SK-N-SH (cell line): ENCODE measurements at places on chromosomes 1 and 21.
A peak's percentile ranks its signal among the peaks of the same experiment; 100 is the strongest.

DNA sequence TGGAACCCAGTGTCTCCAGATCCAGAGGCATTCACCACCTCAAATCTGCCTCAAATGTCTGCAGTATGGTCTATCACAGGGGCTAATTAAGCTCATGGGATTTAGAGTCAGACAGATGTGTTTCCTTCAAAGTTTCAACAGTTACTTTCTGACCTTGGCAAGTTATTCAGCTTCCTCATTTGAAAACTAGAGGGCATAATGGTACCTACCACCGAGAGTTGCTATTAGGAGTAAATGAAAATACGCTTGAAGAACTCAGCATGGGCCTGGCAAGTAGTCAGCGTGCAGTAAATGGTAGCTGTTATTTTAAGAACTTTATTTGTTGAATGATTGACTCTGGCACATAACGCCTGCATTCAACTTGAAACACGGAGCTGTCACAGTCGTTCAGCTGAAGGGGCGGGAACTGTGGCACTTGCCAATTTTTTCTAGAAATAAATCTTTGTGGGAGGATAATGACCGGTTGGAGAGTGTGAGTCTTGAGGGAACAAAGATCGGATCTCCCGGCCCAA lies 1.2 kb upstream of the CAP1 start:
- peaks cover 19% of the 10 kb centered on the region for H3K4me1 ChIP-seq
- peak overlapping the region; percentile 98 for H3K4me3 ChIP-seq
- DNase-seq: no peak
- peaks cover 17% of the 10 kb centered on the region for H3K36me3 ChIP-seq
- no peaks in the 10 kb centered on the region for H3K27me3 ChIP-seq
- H3K27ac ChIP-seq: peak overlapping the region; percentile 95

DNA sequence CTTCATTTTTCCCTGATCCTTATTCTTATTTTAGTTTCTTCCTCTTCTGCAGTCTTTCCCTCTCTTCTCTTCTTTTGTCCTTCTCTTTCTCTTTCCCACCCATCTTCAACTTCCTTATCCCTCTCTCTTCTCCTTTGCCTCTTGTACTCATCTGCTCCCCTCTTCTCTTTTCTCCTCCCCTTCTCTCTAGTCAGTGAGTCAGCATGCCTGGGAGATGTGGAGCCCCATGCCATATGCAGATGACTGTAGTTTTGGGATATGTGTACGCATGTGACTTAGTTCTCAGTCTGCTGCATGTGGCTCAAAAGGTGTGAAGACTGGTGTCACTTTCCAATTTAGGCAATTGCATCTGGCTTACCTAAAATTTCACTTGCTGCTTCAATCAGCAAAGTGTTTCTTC lies 10.4 kb downstream of the DNAJC6 start:
- H3K27ac ChIP-seq: no peak overlapping the region; the same call in 1 of the 2 replicates
- no peaks in the 10 kb centered on the region for H3K27me3 ChIP-seq
- no peaks in the 10 kb centered on the region for H3K4me1 ChIP-seq
- no peak overlapping the region for H3K4me3 ChIP-seq
- DNase-seq: no peak

- H3K27me3 ChIP-seq: no peaks in the 10 kb centered on the region
- DNase-seq: peak; percentile 73
- no peak overlapping the region for H3K4me3 ChIP-seq
Measured at GRCh38 chr1:33147997-33148314, 33.9 kb downstream of the TRIM62 start.

- H3K27ac ChIP-seq: no peak overlapping the region
- no peaks in the 10 kb centered on the region for H3K36me3 ChIP-seq
- no peaks in the 10 kb centered on the region for H3K4me1 ChIP-seq
- H3K4me3 ChIP-seq: no peak overlapping the region
Measured at GRCh38 chr1:34002810-34003209, 138.9 kb downstream of the HMGB4 start.

GRCh38 chr1:26541431-26541815 lies 11.9 kb downstream of the RPS6KA1 start:
- H3K4me1 ChIP-seq: no peaks in the 10 kb centered on the region
- no peak for DNase-seq

DNA sequence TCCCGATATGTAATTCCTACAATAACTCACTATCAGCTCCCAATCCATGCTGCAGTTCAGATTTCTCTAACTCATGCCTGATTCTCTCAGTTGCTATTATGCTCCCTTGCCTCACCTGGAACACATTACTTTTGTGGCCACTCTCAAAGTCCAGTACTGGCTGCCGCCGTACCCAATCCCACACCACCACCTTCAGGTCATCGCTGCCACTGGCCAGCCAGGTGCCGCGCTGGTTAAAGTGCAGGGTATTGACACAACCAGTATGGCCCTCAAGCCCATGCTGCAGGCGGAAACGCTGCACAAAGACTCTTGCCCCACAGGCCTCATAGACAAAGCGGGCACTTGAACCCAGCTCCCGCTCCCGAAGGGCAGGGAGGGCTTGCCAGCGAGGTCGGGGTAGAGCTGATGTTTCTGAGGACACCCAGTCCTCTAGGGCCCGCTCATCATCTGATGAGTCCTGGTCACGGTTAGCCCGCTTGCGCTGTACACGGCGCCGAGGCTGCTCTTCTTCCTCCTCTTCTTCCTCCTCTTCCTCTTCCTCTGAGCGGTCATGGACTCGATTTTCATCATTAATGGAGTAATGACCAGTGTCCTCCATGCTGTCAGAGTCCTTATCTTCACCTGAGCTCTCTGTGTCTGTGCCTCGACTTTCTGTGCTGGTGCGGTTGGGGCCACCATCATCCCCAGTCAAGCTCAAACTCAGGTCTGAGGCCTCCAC lies 22.6 kb downstream of the DCAF8 start:
- H3K4me3 ChIP-seq: no peak overlapping the region
- H3K27me3 ChIP-seq: no peaks in the 10 kb centered on the region
- H3K27ac ChIP-seq: no peak overlapping the region
- DNase-seq: no peak
- H3K4me1 ChIP-seq: no peaks in the 10 kb centered on the region
- peaks cover 70% of the 10 kb centered on the region for H3K36me3 ChIP-seq

DNA sequence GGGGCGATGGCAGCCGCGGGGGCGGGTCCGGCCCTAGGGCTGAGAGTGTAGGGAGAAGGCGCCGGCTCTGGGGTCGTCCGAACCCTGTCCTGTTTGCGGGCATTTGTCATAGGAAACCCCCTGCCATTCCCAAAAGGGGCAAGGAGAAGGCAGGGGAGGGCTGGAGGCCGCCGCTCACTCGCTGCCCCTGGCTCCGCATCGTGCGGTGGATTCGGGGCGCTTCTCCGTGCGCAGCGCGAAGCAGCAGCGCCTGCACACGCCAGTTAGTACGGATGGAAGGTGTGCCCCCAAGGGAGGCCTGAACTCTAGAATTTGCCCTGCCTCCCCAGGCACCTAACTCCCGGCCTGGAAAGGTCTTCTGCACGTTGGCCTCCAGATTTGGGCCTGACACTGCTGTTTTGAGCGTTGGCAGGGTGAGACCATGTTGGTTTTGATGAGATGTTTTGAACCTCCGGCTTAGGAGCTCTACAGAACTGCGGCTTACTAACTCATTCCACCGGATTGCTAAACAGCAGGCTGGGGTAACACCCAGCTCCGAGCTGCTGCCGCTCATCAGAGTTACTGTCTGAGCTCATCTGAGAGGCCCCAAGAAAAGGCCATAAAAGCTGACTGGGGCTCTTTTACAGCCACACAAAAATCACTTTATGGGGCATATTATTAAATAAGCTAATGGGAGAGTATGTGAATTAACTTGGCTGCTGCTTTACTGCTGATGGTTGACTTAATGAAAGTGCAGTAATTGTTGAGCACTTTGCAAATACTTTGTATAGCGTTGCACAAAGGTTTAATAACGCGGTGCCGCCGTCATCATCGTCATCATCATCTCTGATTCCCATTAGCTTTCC lies 987 bp downstream of the GPR137B start:
- H3K27ac ChIP-seq: no peak overlapping the region
- DNase-seq: peak; percentile 70
- 0 out of 2 replicates have a peak, but pooled peaks cover 4% of the 10 kb centered on the region for H3K27me3 ChIP-seq

DNA sequence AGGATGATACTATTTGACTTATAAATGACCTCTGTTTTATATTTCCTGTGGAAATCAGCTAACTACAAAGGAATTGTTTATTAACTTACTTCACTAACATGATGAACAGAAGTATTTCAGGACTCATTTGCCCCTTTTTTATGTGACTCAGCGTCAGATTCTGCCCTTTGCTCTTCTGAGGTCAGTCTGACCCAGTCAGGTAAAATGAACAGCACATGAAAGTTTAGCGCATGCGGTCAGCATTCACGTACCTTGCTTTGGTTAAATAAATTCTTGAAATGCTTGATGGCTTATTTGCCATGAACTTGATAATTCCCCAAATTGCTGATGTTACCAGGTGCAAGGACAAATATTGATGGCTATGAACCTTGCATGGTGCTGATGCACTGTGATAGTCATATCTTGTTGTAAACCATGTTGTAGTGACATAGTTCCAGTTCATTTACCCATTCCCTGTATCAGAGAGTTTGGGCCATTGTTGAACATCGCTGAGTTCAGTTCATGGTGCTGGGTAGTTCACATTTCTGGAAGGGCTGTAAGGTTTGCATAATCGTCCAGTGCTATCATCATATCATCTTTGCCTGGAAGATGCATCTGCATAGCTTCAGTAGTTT lies 133.4 kb downstream of the NFIA start:
- no peaks in the 10 kb centered on the region for H3K27me3 ChIP-seq
- peak overlapping the region; percentile 39; the same call in 1 of the 2 replicates for H3K27ac ChIP-seq
- DNase-seq: no peak
- H3K4me3 ChIP-seq: no peak overlapping the region
- H3K36me3 ChIP-seq: no peaks in the 10 kb centered on the region

GRCh38 chr1:107533436-107533835 lies 392.6 kb downstream of the NTNG1 start:
- no peak overlapping the region for H3K27ac ChIP-seq
- H3K27me3 ChIP-seq: no peaks in the 10 kb centered on the region
- peaks cover 18% of the 10 kb centered on the region for H3K4me1 ChIP-seq
- H3K36me3 ChIP-seq: no peaks in the 10 kb centered on the region
- H3K4me3 ChIP-seq: no peak overlapping the region

- no peaks in the 10 kb centered on the region for H3K4me1 ChIP-seq
- no peak overlapping the region for H3K4me3 ChIP-seq
- no peak overlapping the region for H3K27ac ChIP-seq
- H3K27me3 ChIP-seq: no peaks in the 10 kb centered on the region
- DNase-seq: no peak
Measured at GRCh38 chr1:200282497-200283122, 127.2 kb downstream of the ZNF281 start.

- DNase-seq: no peak
- peaks cover 22% of the 10 kb centered on the region for H3K4me1 ChIP-seq
- peak overlapping the region; percentile 99 for H3K4me3 ChIP-seq
- no peaks in the 10 kb centered on the region for H3K27me3 ChIP-seq
- H3K27ac ChIP-seq: peak overlapping the region; percentile 53
- H3K36me3 ChIP-seq: no peaks in the 10 kb centered on the region
Measured at GRCh38 chr1:113929750-113930498, 800 bp downstream of the HIPK1 start.

GRCh38 chr1:192706936-192707335 lies 71.0 kb downstream of the RGS13 start:
- no peaks in the 10 kb centered on the region for H3K36me3 ChIP-seq
- no peaks in the 10 kb centered on the region for H3K27me3 ChIP-seq
- H3K4me3 ChIP-seq: no peak overlapping the region
- no peak for DNase-seq
- H3K4me1 ChIP-seq: no peaks in the 10 kb centered on the region; the same call in 1 of the 2 replicates

- no peak overlapping the region for H3K27ac ChIP-seq
- no peak overlapping the region for H3K4me3 ChIP-seq
- no peak for DNase-seq
- no peaks in the 10 kb centered on the region for H3K4me1 ChIP-seq
- H3K36me3 ChIP-seq: no peaks in the 10 kb centered on the region
- H3K27me3 ChIP-seq: peaks cover 26% of the 10 kb centered on the region
Measured at GRCh38 chr1:201212056-201212455, 21.4 kb downstream of the IGFN1 start.

- H3K27me3 ChIP-seq: no peaks in the 10 kb centered on the region; the same call in 1 of the 2 replicates
- H3K4me1 ChIP-seq: no peaks in the 10 kb centered on the region
- H3K36me3 ChIP-seq: no peaks in the 10 kb centered on the region
Measured at GRCh38 chr1:90277270-90277669, 282.4 kb downstream of the ZNF326 start.

GRCh38 chr1:221907166-221907932 lies 165.5 kb upstream of the DUSP10 start:
- DNase-seq: no peak
- H3K27ac ChIP-seq: no peak overlapping the region
- H3K4me3 ChIP-seq: no peak overlapping the region
- H3K4me1 ChIP-seq: no peaks in the 10 kb centered on the region

DNA sequence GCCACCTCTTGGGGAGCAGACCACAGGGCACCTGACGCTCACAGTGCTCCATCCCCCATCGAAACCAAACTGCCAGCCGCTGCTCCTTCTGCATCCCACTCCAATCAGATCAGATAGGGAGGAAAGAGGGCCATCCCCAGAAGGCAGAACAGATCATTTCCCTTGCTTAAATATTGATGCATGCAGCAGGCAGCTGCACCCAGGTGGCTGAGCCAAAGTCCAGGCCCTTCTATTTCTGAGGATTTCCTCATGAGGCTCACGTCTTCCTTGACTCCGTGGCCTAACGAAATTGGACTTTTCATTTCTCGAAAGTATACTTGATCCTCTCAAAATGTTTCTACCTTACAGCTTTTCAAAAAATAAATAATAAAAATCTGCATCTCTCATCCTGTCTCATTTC lies 239.2 kb downstream of the ATG4C start:
- H3K4me3 ChIP-seq: no peak overlapping the region
- no peaks in the 10 kb centered on the region for H3K36me3 ChIP-seq
- peak; percentile 20 for DNase-seq
- no peaks in the 10 kb centered on the region for H3K4me1 ChIP-seq
- H3K27ac ChIP-seq: no peak overlapping the region
- no peaks in the 10 kb centered on the region for H3K27me3 ChIP-seq

DNA sequence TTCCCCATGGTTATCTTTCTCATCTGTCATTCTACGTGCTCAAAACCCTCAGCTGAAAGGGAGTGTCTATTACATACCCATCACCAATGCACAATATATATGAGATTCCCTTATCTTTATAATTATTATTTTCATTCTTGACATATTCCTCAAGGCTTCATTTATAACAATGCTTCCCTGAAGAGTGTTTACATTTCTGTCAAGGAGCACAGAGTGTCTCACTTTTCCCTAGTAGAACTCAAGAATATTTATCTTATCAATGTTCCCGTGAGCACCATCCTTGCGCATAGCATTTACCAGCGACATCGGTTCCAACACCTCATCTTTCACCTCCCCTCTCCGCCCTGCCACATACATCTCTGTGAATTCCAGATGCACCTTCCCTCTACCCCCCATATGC lies 250.6 kb downstream of the PLA2G4A start:
- no peak overlapping the region for H3K27ac ChIP-seq
- H3K27me3 ChIP-seq: no peaks in the 10 kb centered on the region
- no peaks in the 10 kb centered on the region for H3K36me3 ChIP-seq
- no peak for DNase-seq

DNA sequence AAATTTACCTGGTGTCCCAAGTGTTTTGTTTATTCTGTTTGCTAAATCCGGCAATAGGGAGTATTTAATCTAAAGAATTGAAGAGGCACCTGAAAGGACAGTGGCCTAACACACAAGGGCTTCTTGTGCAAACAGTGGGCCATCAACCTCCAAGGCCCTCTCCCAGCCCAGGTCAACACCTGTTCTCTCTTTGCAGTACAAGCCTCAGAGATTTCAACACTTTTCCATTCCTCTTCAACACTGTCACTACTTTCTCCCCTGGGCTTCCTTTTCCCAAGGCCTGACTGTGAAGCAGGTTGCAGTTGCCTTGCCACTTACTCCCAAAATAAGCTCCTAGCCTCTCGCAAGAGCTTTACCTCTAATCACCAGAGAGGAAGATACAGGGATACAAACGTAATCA lies 3.2 kb upstream of the SNAPIN start:
- no peak overlapping the region for H3K27ac ChIP-seq
- DNase-seq: no peak
- H3K36me3 ChIP-seq: no peaks in the 10 kb centered on the region
- H3K4me1 ChIP-seq: peaks cover 5% of the 10 kb centered on the region; the same call in 1 of the 2 replicates
- H3K27me3 ChIP-seq: no peaks in the 10 kb centered on the region
